ENCODE measurements at places on chromosomes 5 and 9.

GRCh38 chr5:61327760-61328753, 4.0 kb upstream of the ZSWIM6 start:
- DNase-seq = no peak

DNA sequence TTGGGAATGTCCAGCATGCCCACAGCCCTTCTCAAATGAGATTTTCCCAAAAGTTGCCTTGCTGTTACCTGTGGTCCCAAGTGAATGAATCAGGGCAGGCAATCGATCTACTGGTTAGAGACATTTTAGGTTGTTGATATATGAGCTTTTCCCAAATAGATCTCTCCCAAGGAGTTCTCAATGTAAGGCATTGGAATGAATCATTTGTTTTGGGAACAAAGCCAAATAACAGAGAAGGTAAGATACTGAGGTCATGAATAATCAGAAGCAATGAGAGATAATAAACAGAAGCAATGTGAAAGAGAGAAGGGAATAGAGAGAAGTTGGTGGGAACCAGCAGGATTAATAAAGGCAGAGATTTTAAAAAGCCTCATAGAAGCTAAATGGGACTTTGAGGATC, 93.6 kb upstream of the FER start:
- no peak for DNase-seq

DNA sequence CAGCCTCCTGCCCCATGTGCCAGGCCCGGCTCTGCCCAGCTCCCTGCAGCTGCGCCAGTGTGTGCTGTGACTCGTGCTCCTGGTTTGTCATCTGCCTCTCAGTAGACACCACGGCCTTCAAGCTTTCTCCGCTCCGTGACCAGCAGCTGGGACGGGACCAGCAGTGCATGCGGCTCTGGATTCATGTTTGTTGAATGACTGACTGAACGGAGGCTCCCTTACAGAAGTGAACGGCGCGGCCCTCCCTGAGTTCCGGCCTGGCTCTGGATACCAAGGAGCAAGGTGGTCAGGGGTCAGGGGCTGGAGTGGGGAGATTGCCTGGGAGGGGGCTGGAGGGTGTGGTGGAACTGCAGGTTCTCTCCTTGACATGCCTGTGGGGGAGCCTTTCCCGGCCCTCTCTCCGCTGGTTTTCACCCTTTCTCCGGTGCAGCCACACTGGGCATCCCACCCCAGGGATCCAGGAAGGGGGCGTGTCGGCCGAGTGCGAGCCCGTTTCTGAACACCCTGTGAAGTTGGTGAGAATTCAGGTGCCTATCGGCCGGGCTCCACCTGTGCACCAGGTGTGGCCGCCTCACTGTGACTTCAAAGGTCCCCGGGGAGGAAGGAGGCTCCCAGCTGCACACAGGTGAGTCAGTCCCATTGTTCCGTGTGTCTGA, 11.1 kb upstream of the CEP72 start:
- DNase-seq = no peak

GRCh38 chr5:96220610-96221390, 212.2 kb downstream of the PCSK1 start:
- no peak for DNase-seq

- DNase-seq = no peak
Measured at GRCh38 chr5:154593071-154593470, 115.0 kb upstream of the HAND1 start.

DNA sequence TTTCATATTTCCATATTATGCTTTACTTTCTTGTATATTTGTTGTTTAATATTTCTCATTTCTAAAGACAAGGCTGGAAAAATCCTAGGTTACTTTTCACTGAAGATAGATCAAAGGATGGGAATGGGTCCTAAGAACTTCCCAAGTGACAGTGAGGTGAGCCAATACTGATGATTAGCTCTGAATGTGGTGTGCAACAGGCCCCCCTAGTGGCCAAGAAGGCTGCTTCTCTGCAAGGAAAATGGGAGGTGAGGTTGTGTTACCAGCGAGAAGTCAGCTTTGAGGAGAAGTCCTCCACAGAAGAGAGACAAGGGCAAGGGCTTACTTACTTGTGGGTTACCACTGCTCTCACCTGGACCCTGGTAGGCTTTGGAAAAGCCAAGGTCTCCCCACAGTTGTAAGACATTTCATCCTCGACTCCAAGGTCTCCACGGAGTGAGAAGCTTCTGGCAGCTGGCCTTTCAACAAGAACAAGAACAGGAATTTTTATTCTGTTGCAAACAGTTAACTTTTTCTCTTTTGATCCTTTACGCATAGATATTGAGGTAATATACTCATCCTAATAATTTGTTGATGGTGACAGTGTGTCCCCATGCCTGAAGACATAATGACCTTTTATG, 69.9 kb downstream of the MAMDC2 start:
- no peak for DNase-seq

DNA sequence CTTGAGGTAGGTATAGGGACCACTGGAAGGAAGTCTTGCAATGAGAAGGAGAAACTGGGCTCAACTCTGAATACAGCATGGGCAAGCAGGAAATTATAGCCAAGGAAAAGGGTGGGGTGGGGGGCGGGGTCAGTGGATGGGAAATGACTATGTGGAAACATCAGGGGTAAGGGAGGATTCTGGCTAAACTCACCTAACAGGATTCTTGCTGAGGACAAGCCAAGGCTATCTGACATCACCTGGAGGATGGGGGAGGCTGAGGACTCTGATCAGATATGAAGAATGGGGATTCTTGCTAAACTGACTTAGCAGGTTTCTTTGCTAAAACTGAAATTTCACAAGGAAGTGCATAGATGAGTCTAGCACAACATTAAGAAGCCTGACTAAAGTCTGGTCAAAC, 40.8 kb downstream of the CTSL start:
- DNase-seq = no peak

DNA sequence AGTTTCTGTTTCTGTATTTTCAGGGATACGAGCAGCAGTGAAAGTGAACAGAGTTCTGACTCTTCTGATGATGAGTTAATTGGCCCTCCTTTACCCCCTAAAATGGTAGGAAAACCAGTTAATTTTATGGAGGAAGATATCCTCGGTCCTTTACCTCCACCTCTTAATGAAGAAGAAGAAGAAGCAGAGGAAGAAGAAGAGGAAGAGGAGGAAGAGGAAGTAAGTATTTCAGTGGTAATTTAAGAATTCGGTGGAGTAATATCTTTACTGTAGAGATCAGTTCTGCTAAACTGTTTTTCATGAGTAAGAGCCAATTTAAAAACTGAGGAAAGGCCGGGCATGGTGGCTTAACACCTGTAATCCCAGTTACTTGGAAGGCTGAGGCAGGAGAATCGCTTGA, 17.2 kb downstream of the WDR70 start:
- DNase-seq = no peak

GRCh38 chr5:163968651-163969050, 463.2 kb downstream of the MAT2B start:
- DNase-seq = no peak

DNA sequence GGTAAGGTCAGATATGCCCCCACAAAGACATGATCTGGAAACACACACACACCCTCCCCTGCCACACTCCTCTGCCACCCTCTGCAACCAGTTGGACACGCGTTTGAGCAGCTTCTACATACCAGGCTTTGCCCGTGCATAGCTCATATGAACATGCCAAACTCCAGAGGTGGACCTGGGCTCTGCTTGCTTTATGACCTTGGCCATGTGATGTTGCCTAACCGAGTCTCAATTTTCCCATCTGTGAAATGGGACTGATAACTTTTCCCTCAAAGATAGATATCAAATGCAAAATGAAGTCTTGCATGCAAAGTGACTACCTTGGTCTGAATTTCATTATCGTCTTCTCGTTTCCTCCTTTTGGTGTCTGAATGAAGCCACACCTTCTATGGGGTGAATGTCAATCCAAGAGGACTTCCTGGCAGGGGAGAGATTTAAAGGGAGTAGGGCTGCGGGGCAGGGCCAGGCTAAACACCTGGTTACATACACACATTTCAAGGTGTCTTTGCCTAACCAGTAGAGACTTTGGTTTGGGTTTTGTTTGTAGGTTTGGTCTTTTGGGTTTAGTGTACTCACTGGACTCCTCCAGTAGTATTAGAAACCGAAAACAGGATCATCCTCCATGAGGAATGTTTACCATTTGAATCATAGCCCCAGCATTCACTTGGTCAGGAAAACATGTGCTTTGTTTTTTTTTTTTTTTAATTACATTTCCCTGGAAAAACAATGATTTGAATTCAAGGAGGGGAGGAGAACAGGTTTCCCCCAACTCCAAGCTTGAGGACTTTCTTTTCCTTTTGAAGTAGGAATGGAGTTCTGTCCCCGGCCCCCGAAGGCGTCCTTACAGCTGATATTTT, 63.2 kb downstream of the COL27A1 start:
- DNase-seq = no peak

- DNase-seq = no peak
Measured at GRCh38 chr5:140553657-140554056, 3.6 kb downstream of the SRA1 start.

- DNase-seq = no peak
Measured at GRCh38 chr5:130112246-130112645, 208.0 kb downstream of the CHSY3 start.

- DNase-seq = no peak
Measured at GRCh38 chr9:121837113-121837961, 185.9 kb downstream of the DAB2IP start.

DNA sequence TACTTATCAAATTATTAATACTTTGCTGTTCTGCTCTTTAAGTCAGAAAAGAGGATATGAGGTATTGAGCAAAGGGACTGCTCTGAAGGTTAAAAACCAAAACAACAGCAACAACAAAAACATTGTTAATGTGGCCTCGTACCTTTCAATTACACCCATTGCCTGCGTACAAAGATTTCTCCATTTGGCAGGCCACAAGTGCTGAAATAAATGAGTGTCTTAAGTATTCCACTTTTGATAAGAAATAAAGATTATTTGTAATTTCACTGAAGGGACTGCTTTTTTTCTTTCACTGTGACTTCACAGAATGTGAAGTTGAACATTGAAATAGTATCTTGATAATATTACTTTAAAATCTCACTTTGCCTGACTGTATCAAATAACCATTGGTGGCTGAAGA, 163.2 kb upstream of the MRPS30 start:
- DNase-seq = no peak
